Activated T-cell treated with anti-CD3 and anti-CD28 coated beads, Interleukin-2, amount 50 U/mL, for 72 hours (primary cell): ENCODE measurements at places on chromosomes 2 and 18. TPM values are rescaled to one million over a fixed set of nuclear protein-coding genes. Genes with fewer than 3 reads are reported as not detected.

DNA sequence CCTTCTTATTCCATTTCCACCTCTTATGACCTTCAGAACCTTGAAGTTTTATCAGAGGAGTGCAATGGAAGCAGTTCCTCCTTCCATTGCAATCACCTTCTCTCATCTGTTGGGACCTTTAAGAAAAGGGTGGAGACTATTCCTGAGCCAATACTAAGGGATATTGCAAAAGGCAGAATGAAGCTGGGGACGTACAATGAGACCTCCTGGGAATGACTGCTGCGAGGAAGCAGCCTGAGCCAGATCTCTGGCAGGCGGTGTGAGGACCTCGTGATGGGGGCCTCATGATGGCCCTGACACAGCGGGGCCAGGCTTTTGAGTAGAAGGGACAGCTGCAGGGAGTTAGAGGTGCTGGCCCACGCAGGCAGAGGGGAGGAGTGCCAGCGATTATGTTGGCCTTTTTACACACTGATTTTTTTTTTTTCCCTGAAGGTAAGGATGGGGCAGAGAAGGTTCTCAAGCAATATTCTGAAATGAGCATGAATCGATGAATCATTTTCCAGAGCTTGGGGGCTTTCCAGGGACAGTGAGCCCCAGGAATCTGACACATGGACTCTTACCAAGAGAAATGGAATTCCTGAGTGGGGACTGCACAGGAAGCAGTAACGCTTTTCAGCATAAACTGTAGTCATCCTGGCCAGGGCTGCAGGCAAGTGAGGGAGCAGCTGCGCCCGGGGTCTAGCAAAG lies 40.0 kb upstream of the LAPTM4A start:
- no peaks in the 10 kb centered on the region for H3K36me3 ChIP-seq
- DNase-seq, result no peak
- H3K27ac ChIP-seq, result no peak overlapping the region
- H3K27me3 ChIP-seq, result peaks cover 12% of the 10 kb centered on the region
- H3K4me1 ChIP-seq, result no peaks in the 10 kb centered on the region

Gene CNRIP1
- total RNA-seq, result not detected

GRCh38 chr2:147223119-147223518 lies 621.7 kb upstream of the ACVR2A start:
- DNase-seq, result no peak
- no peak overlapping the region for H3K27ac ChIP-seq
- peaks cover 5% of the 10 kb centered on the region for H3K4me1 ChIP-seq
- peaks cover 4% of the 10 kb centered on the region for H3K36me3 ChIP-seq
- no peaks in the 10 kb centered on the region for H3K27me3 ChIP-seq
- no peak overlapping the region for H3K4me3 ChIP-seq

Gene ELOA2
- not detected for total RNA-seq

GRCh38 chr2:113905886-113906285 lies 16.0 kb downstream of the ACTR3 start:
- peak overlapping the region; percentile 50 for H3K27ac ChIP-seq
- H3K36me3 ChIP-seq, result peaks cover 31% of the 10 kb centered on the region
- no peaks in the 10 kb centered on the region for H3K27me3 ChIP-seq
- DNase-seq, result no peak
- H3K4me3 ChIP-seq, result no peak overlapping the region
- peaks cover 99% of the 10 kb centered on the region for H3K4me1 ChIP-seq

Gene FBXO48
- 3.2 TPM for total RNA-seq

Gene FSHR
- not detected for total RNA-seq

DNA sequence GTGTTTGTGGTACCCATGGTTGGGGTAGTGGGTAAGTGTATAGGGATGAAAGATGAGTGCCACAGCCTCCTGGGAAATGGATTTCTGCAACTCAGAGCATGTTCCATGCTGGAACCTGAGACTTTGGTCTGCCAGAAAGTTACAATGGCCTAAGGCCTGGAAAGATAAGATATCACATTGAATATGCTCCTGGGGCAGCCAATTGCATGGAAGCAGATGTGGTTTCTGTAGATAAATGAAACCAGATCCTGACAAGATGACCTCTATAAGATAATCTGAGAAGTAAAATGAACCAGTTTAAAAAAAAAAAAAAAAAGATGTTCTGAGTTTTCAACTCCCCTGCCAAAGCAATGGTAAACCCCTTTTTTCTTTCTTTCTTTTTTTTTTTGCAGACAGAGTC lies 91.4 kb upstream of the NCK2 start:
- DNase-seq, result no peak
- no peaks in the 10 kb centered on the region for H3K27me3 ChIP-seq

GRCh38 chr2:200620606-200621390 lies 35.0 kb downstream of the AOX1 start:
- no peak overlapping the region for H3K4me3 ChIP-seq
- peaks cover 17% of the 10 kb centered on the region for H3K27me3 ChIP-seq
- peaks cover 38% of the 10 kb centered on the region for H3K4me1 ChIP-seq
- no peak for DNase-seq
- H3K27ac ChIP-seq, result no peak overlapping the region

Gene SFT2D3
- total RNA-seq, result 3.7 TPM

DNA sequence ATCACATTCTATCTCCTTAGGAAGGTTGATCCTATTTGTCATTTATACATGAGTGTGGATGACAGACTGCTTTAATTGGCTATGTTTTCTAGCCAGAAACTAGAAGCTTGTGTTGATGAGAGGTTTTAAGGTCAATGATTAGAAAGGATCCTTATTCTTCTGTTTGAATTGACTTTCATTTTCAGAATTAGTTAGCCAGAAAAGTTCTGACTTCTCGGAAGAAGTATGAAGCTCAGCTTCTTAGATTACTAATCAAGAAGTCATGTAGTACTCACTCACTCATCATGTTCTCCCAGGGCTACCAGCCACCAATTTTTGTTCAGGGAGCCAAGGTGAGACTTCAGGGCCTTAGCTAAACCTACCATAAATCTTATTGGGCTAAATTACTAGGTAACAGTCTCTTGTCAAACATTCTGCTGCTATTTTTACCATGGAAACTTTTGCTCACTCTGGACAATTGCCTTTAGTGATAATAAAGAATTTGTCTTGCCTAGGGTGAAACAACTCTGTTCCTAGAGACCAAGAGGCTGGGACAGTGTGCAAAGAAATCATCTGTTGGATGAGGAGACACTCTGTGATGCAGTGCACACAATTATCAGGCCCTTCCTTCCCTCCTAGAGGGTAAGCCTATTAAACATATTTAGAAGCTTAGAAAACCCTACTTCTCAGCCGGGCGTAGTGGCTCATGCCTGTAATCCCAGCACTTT lies 111.6 kb upstream of the DNMT3A start:
- peaks cover 3% of the 10 kb centered on the region for H3K36me3 ChIP-seq
- peak overlapping the region; percentile 87 for H3K4me3 ChIP-seq
- DNase-seq, result peak; percentile 55
- peaks cover 37% of the 10 kb centered on the region for H3K4me1 ChIP-seq
- peak overlapping the region; percentile 96 for H3K27ac ChIP-seq
- H3K27me3 ChIP-seq, result no peaks in the 10 kb centered on the region

GRCh38 chr2:204542982-204543608 lies 2.2 kb upstream of the PARD3B start:
- H3K4me3 ChIP-seq, result no peak overlapping the region
- no peak for DNase-seq
- H3K36me3 ChIP-seq, result no peaks in the 10 kb centered on the region
- no peak overlapping the region for H3K27ac ChIP-seq
- H3K27me3 ChIP-seq, result peaks cover 32% of the 10 kb centered on the region
- H3K4me1 ChIP-seq, result peaks cover 14% of the 10 kb centered on the region

- no peaks in the 10 kb centered on the region for H3K27me3 ChIP-seq
- no peak overlapping the region for H3K27ac ChIP-seq
- DNase-seq, result no peak
- H3K36me3 ChIP-seq, result no peaks in the 10 kb centered on the region
Observed at GRCh38 chr2:188937228-188938220, 36.6 kb upstream of the COL3A1 start.

Gene GPAT2
- total RNA-seq, result 11.1 TPM

Gene KDSR
- total RNA-seq, result 81.0 TPM

DNA sequence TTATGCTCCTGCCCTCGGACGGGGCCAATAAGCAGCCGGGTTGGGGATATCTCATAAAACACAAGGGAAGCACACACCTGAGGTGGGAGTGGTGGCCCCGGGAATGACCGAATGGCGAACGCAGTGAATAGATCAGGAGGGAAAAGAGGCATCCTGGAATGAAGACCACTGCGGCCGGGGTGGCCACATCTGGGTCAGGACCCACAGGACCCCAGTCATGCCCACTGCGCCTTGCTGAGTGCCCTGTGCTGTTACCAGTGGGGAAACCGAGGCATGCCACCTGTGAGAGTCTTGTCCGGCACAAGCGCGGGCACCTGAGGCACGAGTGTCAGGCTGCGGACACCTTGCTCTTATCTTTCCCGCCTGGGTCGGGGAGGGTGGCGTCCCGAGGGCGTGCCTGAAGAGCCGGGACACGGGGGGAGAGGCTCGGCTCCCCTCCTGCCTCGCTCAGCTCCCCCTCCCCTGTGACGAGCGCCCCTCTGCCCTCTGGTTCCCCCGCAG lies 1.6 kb downstream of the PDCD1 start:
- DNase-seq, result no peak
- peak overlapping the region; percentile 85 for H3K4me3 ChIP-seq
- H3K27ac ChIP-seq, result no peak overlapping the region
- peaks cover 49% of the 10 kb centered on the region for H3K4me1 ChIP-seq
- H3K36me3 ChIP-seq, result no peaks in the 10 kb centered on the region

Gene CPO
- total RNA-seq, result 0.21 TPM

- no peaks in the 10 kb centered on the region for H3K27me3 ChIP-seq
- H3K4me1 ChIP-seq, result no peaks in the 10 kb centered on the region
- H3K27ac ChIP-seq, result no peak overlapping the region
- no peak overlapping the region for H3K4me3 ChIP-seq
- peaks cover 1% of the 10 kb centered on the region for H3K36me3 ChIP-seq
Observed at GRCh38 chr18:48861181-48861708, 89.5 kb downstream of the SMAD7 start.

DNA sequence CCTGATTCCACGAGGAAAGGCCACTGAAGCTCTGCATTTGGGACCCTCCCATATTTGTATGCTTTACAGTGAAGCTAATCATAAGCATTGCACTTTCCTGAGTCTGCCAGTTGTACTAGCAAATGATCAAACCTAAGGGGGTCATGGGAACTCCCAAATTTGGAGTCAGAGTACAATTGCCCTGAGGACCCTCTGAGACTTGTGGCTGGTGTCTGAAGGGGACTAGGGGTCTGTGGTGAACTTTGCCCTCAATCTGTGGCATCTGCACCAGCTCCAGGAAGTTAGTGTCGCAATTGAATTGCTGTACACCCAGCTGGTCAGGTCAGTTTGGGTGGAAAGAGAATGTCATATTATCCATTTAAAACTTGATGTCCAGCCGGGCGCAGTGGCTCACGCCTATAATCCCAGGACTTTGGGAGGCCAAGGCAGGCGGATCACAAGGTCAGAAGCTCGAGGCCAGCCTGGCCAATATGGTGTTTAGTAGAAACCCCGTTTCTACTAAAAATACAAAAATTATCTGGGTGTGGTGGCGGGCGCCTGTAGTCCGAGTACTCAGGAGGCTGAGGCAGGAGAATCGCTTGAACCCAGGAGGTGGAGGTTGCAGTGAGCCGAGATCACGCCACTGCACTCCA lies 18.1 kb downstream of the SOWAHC start:
- no peak for DNase-seq
- no peak overlapping the region for H3K27ac ChIP-seq
- no peaks in the 10 kb centered on the region for H3K36me3 ChIP-seq
- H3K4me3 ChIP-seq, result no peak overlapping the region

GRCh38 chr2:121309801-121310200 lies 24.8 kb upstream of the TFCP2L1 start:
- H3K36me3 ChIP-seq, result no peaks in the 10 kb centered on the region
- no peak overlapping the region for H3K27ac ChIP-seq
- no peaks in the 10 kb centered on the region for H3K4me1 ChIP-seq

- no peak for DNase-seq
- H3K4me1 ChIP-seq, result peaks cover 9% of the 10 kb centered on the region
- H3K27ac ChIP-seq, result no peak overlapping the region
- no peak overlapping the region for H3K4me3 ChIP-seq
Observed at GRCh38 chr2:54042341-54042740, 71.5 kb upstream of the PSME4 start.

GRCh38 chr2:11576398-11576797 lies 42.6 kb downstream of the GREB1 start:
- H3K36me3 ChIP-seq, result no peaks in the 10 kb centered on the region
- H3K4me3 ChIP-seq, result no peak overlapping the region
- H3K27ac ChIP-seq, result no peak overlapping the region
- no peaks in the 10 kb centered on the region for H3K27me3 ChIP-seq
- DNase-seq, result no peak
- H3K4me1 ChIP-seq, result no peaks in the 10 kb centered on the region

GRCh38 chr2:2400286-2401038 lies 69.4 kb upstream of the MYT1L start:
- H3K27me3 ChIP-seq, result no peaks in the 10 kb centered on the region
- no peaks in the 10 kb centered on the region for H3K4me1 ChIP-seq
- no peak overlapping the region for H3K27ac ChIP-seq
- no peaks in the 10 kb centered on the region for H3K36me3 ChIP-seq
- DNase-seq, result no peak

DNA sequence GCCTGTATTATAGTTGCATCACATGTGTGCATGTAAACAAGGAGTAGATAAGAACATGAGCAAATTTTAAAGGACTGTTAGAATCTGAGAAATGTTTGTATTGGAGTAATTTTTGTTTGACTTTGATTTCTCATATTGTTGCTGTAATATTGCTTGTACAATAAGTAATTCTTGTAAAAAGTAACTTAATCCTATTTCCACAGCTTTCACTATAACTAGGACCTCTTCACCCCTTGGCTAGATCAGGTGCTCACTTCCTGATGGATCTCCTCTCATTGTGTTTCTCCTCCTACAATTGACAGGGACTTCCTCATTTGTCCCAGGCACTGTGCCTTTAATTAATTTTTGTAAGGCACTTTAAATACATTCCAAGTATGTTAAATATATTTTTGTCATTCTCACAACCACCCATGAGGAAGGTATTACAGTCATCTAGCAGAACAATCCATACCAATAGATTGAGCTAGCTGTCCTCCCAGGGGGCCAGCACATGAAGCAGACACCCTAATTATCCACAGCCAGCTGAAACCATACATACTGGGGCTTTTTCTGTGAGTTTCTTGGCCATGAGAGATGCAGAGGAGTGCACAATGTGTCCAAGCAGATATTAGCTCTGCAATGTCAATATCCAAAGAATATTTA lies 359.5 kb upstream of the ACVR2A start:
- no peaks in the 10 kb centered on the region for H3K27me3 ChIP-seq
- H3K4me1 ChIP-seq, result peaks cover 1% of the 10 kb centered on the region
- H3K4me3 ChIP-seq, result no peak overlapping the region
- H3K27ac ChIP-seq, result no peak overlapping the region
- DNase-seq, result no peak

- H3K27me3 ChIP-seq, result no peaks in the 10 kb centered on the region
- no peak for DNase-seq
- H3K4me1 ChIP-seq, result no peaks in the 10 kb centered on the region
- no peaks in the 10 kb centered on the region for H3K36me3 ChIP-seq
- no peak overlapping the region for H3K4me3 ChIP-seq
- H3K27ac ChIP-seq, result no peak overlapping the region
Observed at GRCh38 chr2:96565111-96565510, 28.6 kb downstream of the ARID5A start.

- peaks cover 5% of the 10 kb centered on the region for H3K27me3 ChIP-seq
- no peak overlapping the region for H3K27ac ChIP-seq
- H3K4me3 ChIP-seq, result no peak overlapping the region
- DNase-seq, result no peak
- no peaks in the 10 kb centered on the region for H3K36me3 ChIP-seq
- H3K4me1 ChIP-seq, result no peaks in the 10 kb centered on the region
Observed at GRCh38 chr2:10984418-10985135, 72.8 kb downstream of the KCNF1 start.
